Tracheal epithelial cell (primary cell): ENCODE measurements at places on chromosomes 4 and X. TPM values are rescaled to one million over a fixed set of nuclear protein-coding genes. Genes with fewer than 3 reads are reported as not detected.

ATP2B3 gene
- not detected in 2 replicates for total RNA-seq

SUPT20HL2 gene
- total RNA-seq: under 0.01 TPM in 1 of 2 replicates, not detected in the other

PNMA3 gene
- total RNA-seq: under 0.01 TPM in 1 of 2 replicates, not detected in the other

SLC16A2 gene
- 2.1 and 3.6 TPM in 2 replicates for total RNA-seq

TADA2B gene
- 11.1 and 12.0 TPM in 2 replicates for total RNA-seq

CCDC149 gene
- total RNA-seq: 1.9 and 2.7 TPM in 2 replicates

ADGRL3 gene
- total RNA-seq: under 0.01 TPM in 1 of 2 replicates, not detected in the other

DDIT4L gene
- total RNA-seq: 0.43 and 1.2 TPM in 2 replicates

TMSB15C gene
- 0.21 and 2.2 TPM in 2 replicates for total RNA-seq

ATP1B4 gene
- total RNA-seq: not detected in 2 replicates

HSFX4 gene
- total RNA-seq: not detected in 2 replicates

BEX4 gene
- 12.8 and 22.7 TPM in 2 replicates for total RNA-seq

MAGED1 gene
- 13.6 and 33.3 TPM in 2 replicates for total RNA-seq

EPHA5 gene
- under 0.01 TPM in 1 of 2 replicates, not detected in the other for total RNA-seq

GPC3 gene
- total RNA-seq: under 0.01 TPM in 2 replicates

KCNE5 gene
- 0.21 TPM in 1 of 2 replicates, not detected in the other for total RNA-seq

MAGEA2B gene
- not detected in 2 replicates for total RNA-seq

CENPVL2 gene
- not detected in 2 replicates for total RNA-seq

RAB40AL gene
- total RNA-seq: not detected in 2 replicates

IBSP gene
- total RNA-seq: not detected in 2 replicates

GLRA3 gene
- under 0.01 TPM in 1 of 2 replicates, not detected in the other for total RNA-seq

CYLC1 gene
- total RNA-seq: not detected in 2 replicates

TASL gene
- not detected in 2 replicates for total RNA-seq

DGKK gene
- not detected in 2 replicates for total RNA-seq

ELMOD2 gene
- total RNA-seq: 21.9 and 25.2 TPM in 2 replicates

PRDM8 gene
- total RNA-seq: 0.21 and 0.48 TPM in 2 replicates

CCDC120 gene
- total RNA-seq: 1.2 and 1.3 TPM in 2 replicates

GUCY1A1 gene
- total RNA-seq: 0.64 and 4.8 TPM in 2 replicates

CXCL8 gene
- 3.2 and 412 TPM in 2 replicates for total RNA-seq

DMD gene
- 3.4 and 8.7 TPM in 2 replicates for total RNA-seq

FGFBP1 gene
- total RNA-seq: 65.2 and 99.8 TPM in 2 replicates

SPANXN4 gene
- not detected in 2 replicates for total RNA-seq

SLC2A9 gene
- total RNA-seq: 44.8 and 102 TPM in 2 replicates

CAMK2D gene
- total RNA-seq: 45.5 and 58.4 TPM in 2 replicates

CT45A1 gene
- not detected in 2 replicates for total RNA-seq

KIF4A gene
- 0.43 and 1.4 TPM in 2 replicates for total RNA-seq

RS1 gene
- not detected in 2 replicates for total RNA-seq

STAP1 gene
- total RNA-seq: not detected in 2 replicates

JADE1 gene
- total RNA-seq: 4.7 and 7.7 TPM in 2 replicates

C4orf50 gene
- under 0.01 TPM in 1 of 2 replicates, not detected in the other for total RNA-seq

NAP1L3 gene
- 0.24 TPM in 1 of 2 replicates, not detected in the other for total RNA-seq

CACNA1F gene
- total RNA-seq: 0.21 TPM in 1 of 2 replicates, not detected in the other

ANXA3 gene
- 321 and 503 TPM in 2 replicates for total RNA-seq
